ENCODE measurements at places on chromosomes 1 and 21.

DNA sequence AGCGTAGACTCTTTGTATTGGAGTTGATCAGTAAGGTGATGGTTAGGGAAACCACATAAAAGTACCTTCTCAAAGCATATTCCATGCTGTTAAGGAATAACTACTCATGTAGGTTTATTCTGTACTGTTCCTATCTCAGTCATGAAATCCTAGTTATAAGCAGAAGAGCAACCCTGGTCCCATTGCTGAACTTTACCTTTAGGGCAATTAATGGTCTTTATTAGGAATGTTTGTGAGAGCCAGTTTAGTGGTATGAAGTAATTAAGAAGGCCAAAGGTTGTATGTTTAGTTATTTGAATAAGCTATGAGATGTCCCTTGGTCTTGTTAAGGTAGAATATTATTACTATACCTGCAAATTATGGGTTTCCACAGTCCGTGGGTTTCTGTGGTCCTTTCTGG, 44.0 kb downstream of the ACP6 start:
- DNase-seq, result no peak

GRCh38 chr1:232292239-232292638, 337.7 kb downstream of the SIPA1L2 start:
- DNase-seq, result no peak

DNA sequence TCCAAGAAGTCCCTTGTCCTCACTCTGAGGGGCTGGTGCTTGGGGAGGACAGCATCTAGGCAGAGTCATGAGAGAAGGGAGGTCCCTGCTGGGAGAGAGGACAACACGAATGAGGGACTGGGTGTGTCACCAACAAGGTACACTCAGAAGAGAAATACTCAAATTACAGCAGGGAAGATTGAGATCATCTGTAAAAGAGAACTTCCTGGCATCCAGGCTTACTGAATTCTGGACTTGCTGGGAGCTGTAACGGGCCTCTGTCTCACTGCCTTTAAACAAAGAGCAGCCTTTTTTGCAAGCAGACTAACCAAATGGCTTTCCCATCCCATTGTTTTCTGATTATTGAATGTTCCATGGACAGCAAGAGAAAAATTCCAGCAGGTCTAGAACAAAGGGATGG, 195.7 kb upstream of the RAB4A start:
- no peak for DNase-seq

DNA sequence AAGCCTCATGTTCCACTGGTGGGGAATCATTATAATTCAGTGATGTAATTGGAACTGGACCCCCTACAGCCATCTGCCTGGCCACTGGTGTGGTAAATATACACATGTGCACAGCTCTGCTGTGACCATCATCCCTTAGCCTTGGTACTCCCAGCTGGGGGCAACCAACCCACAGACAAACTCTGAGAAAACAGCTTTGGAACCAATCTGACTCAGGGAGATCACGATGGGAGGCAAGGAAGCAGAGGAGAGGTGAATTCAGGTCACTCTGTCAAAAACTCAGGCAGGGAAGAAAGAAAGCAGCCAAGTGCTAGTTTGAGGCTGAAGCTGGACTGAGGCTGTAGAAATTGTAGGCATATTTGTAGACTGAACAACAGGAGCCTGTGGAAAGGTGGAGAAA, 197.8 kb upstream of the GALNT2 start:
- DNase-seq, result no peak

GRCh38 chr1:225422795-225423517, 4.9 kb downstream of the LBR start:
- no peak for DNase-seq

DNA sequence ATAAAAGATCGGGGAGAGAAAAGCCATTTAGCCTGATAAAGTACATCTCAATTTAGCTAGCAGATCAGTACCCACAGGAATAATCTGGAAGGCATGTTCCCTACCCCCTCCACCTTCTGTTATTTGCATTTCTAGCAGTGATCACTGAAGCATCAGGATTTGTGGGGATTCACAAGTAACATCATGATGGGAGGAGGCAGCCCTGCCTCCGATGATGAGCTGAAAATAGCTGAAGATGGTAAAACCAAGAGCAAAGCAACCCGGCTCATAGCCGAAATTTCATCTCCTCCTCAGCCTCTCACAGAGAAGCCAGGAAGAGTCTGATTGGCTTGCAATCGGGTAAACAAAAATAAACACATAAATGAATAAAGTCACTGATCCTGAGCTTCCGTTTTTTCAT, 2.4 kb downstream of the CCSAP start:
- no peak for DNase-seq

- DNase-seq, result peak; percentile 49
Measured at GRCh38 chr21:36186081-36186480, 29.5 kb downstream of the DOP1B start.

GRCh38 chr1:1441002-1441888, 5.8 kb downstream of the VWA1 start:
- peak; percentile 47 for DNase-seq

DNA sequence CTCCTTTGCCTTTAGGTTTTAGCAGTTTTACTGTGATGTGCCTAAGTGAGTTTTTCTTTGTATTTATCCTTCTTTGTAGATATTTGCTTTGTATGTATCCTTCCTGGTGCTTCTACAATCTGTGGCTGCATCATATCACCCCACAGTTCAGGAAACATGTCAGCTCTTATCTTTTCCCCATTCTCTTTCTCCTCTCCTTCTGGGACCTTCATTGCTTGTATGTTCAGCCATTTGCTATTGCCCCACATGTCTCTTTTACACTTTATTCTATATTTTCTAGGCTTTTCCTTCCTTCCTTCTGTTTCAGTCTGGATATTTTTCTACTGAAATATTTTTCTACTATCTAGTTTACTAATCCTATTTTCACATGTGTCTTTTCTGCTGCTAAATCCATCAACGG, 14.9 kb downstream of the KNCN start:
- no peak for DNase-seq

DNA sequence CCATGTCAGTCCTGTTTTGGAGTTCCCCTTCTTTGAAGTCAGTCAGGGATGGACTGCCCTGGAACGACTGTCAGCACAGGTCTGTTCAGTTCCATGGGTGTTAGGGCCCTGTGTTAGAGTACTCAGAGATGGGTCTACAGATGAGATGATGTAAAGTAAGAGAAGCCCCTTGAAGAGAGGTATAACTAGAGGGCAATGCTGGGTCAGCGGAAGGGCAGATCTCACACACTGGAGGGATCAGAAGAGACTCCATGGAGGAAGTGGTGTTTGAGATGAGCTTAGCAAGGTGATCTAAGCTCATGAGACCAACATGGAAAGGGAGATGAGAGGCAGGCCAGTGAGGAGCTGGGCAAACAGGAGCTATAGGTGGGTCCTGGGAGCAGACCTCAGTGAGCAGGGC, 7.6 kb downstream of the PPFIA4 start:
- no peak for DNase-seq

DNA sequence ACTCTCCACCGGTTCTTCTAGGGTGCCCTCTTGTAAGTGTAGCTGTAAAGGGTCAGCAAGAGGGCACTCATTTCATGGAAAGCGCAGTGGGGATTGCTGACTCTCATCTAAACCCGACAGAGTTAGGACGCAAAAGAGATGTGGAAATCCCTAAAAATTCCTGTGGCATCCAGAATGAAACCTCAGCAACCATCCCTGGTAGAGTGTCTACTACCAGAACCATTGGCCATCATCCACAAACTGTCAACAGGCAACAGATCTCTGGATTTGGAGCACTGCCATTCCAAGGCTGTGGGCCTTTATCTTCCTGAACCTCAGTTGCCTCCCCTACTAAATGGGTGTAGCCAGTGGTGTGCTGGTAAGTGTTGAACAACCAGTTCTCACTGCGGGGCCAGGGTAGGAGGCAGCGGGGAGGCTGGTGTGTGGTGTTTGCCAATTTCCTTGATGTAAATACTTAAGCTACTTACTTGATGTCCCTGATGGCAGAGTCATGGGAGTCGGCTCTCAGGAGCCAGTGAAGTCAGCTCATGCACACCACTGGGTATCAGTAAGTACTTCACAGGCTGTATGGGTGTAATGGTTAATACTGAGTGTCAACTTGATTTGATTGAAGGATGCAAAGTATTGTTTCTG, 195.8 kb downstream of the KAZN start:
- DNase-seq, result no peak

- DNase-seq, result no peak
Measured at GRCh38 chr1:183161391-183161790, 24.7 kb upstream of the LAMC2 start.

GRCh38 chr1:61481315-61481715, 243.6 kb downstream of the TM2D1 start:
- no peak for DNase-seq

DNA sequence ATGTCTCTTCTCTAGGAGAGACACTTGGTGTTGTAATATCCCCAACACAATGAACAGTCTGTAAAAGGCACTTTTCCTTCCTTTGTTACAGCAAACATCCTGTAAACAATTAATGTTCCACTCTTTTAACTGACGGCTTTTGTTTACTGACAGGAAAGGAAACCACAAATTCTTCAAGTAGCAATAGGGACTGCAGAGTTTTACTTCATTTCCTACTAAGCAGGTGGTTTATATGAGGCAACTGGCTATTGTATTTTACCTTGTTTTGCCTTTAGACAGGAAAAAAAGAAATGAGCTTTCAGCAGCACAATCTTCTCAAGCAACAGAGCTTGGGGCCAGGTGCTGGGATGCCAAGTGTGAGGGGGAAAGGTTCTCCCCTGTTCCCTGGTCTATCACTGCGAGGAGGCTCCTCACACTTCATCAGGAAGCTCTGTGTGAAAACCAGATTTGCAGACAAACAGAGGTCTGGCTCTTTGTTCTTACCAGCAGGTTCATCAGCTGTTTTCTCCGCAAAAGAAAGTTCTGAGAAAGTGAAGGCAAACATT, 51.2 kb downstream of the SIPA1L2 start:
- DNase-seq, result no peak

DNA sequence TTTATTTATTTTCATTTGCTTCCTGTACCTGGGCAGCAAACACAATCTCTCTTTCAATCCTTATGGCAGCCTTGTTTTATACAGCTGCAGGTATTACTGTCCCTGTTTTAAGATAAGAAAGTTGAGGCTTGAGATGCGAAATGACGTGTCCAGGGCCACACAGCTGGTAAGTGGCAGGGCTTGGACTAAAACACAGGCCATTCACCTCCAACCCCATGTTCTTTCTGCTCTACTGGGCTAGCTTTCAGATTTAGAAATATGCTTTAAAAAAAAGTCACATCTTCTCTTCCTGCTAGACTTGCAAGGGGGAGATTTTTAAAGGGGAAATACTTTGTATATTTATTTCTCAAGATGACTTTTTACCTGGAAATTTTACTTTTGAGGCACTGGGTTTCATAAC, 62.8 kb downstream of the CNST start:
- DNase-seq, result no peak

GRCh38 chr1:91038582-91038981, 16.7 kb upstream of the ZNF644 start:
- DNase-seq, result no peak

- DNase-seq, result peak; percentile 60
Measured at GRCh38 chr1:111769517-111770146, 13.9 kb downstream of the DDX20 start.

DNA sequence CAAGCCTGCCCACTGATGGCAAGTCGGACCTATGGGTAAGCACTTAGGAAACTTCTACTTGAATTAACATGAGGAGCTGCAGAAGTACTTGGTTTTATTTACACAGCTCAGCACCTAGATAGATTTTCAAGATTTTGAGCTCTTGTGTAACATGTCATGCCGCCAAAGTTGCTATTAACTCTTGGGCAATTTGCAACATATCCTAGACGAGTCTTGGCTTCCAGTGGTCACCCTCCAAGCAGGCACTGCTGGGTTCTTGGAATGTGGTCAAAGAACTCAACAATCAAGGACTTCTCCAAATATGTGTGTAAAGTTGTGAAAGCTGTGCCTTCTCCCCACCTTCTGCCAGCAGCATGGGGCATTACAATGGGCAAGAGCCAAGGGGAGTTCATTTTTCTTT, 17.8 kb upstream of the GUCA2B start:
- peak; percentile 68 for DNase-seq

- DNase-seq, result peak; percentile 11
Measured at GRCh38 chr1:224736619-224737352, 120.7 kb downstream of the CNIH3 start.

DNA sequence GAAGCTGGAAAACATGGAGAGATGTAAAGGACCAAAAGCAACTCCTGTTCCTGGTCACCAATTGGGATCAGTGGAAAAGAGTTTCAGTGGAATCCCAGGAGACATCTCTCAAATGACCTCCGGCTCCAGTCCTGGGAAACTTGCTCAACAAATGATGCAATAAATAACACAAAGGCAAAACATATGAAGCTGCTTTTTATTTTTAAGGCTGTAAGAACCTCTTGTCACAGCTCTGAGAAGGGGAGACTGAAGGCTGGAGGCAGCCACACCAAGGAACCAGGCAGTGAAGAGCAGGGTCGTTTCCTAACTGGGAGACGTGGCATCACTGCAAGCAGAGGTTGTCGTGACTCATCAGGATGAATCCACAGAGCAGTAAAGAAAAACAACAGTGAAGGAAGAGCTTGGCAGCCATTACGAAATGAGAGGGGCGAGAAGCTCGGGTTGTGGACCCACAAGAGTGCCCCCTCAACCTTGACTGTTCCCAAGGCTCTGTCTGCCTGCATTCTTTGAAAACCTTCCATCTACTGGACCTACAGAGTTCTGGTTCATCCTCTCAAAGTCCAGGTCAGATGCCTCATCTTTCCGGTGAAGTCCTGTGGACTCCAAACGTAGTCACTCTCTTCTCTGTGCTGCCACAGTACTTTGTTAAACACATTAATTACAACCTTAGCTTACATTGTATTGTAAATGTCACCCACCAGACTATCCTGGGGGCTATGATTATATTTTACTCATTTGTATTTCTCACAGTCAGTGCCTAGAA, 32.1 kb downstream of the JAK1 start:
- no peak for DNase-seq

- DNase-seq, result no peak
Measured at GRCh38 chr1:231046730-231047395, 6.8 kb upstream of the FAM89A start.

GRCh38 chr1:196376630-196377328, 231.5 kb downstream of the KCNT2 start:
- no peak for DNase-seq

GRCh38 chr21:19844334-19844733, 1153.9 kb upstream of the NCAM2 start:
- no peak for DNase-seq

- DNase-seq, result no peak
Measured at GRCh38 chr1:31434101-31434871, 21.3 kb downstream of the SERINC2 start.

- DNase-seq, result no peak
Measured at GRCh38 chr21:28856588-28857250, 136.0 kb downstream of the LTN1 start.

- DNase-seq, result no peak
Measured at GRCh38 chr1:247295274-247295684, 36.4 kb downstream of the ZNF496 start.

- no peak for DNase-seq
Measured at GRCh38 chr1:26574018-26574417, 44.5 kb downstream of the RPS6KA1 start.

- no peak for DNase-seq
Measured at GRCh38 chr1:13948396-13948795, 248.4 kb downstream of the PRDM2 start.

GRCh38 chr1:245465666-245466065, 310.9 kb downstream of the KIF26B start:
- no peak for DNase-seq

All from HL-60 (cell line).